ENCODE measurements at places on chromosomes 6 and 20.

DNA sequence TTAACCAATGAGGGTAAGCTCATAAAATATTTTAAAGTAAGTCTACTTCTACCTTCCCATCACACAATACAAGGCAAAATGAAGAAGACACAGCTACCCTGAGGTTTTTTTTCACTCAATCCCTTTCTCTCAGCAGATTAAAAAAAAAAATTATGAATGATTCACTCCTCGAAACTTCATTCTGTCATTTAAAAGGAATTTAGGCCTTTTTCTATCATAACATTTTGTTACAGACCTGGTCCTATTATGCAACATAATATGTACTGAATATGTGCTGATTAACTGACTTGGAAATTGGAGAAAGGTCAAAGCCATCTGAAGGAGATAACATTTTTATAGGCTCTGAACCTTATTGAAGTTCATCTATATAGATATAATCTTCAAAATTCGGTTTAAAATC lies 45.5 kb downstream of the PRL start:
- DNase-seq, result no peak

- DNase-seq, result no peak
Observed at GRCh38 chr6:29796026-29796425, 31.6 kb upstream of the HLA-G start.

GRCh38 chr6:167706313-167707109 lies 120.2 kb upstream of the AFDN start:
- no peak for DNase-seq

- DNase-seq, result no peak
Observed at GRCh38 chr6:8000636-8001035, 63.6 kb downstream of the BLOC1S5 start.

GRCh38 chr6:143741480-143741879 lies 63.7 kb downstream of the PHACTR2 start:
- peak; percentile 76 for DNase-seq

GRCh38 chr6:91299544-91300491 lies 712.9 kb upstream of the MAP3K7 start:
- DNase-seq, result no peak

DNA sequence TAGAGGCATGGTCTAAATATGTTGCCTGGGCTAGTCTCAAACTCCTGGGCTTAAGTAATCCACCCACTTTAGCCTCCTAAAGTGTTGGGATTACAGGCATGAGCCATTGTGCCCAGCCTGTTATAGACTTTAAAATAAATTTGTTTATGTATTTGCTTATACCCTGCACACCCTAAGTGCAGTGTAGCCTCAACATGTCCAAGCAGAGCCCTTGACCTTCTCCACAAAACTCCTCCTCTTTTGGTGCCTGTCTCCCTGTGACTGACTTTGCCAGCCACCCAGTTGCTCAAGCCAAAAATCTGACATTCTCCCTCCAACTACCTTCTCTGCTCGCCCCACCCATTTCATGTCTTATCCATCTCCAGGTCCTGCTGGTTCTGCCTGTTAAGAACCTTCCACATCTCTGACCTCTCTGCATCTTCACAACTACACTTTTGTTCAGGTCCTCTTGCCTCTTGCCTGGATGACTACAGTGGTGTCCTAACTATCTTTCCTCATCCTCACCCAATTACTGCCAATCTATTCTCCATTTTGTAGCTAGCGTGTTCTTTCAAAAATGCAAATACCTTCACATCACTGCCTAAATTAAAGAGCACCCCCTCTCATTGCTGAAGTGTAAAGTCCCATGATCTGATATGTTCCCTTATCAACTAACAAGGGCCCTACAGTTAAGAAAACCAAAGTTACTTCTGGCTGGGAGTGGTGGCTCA lies 11.2 kb upstream of the KIFC1 start:
- no peak for DNase-seq

Measured in inflammatory macrophage treated with lipopolysaccharide for 1 hour (primary cell).